ENCODE measurements at places on chromosomes 11 and 22. TPM values are rescaled to one million over a fixed set of nuclear protein-coding genes. Genes with fewer than 3 reads are reported as not detected.
A peak's percentile ranks its signal among the peaks of the same experiment; 100 is the strongest.

GRCh38 chr11:35182317-35182939 lies 43.5 kb downstream of the CD44 start:
- DNase-seq = no peak

DNA sequence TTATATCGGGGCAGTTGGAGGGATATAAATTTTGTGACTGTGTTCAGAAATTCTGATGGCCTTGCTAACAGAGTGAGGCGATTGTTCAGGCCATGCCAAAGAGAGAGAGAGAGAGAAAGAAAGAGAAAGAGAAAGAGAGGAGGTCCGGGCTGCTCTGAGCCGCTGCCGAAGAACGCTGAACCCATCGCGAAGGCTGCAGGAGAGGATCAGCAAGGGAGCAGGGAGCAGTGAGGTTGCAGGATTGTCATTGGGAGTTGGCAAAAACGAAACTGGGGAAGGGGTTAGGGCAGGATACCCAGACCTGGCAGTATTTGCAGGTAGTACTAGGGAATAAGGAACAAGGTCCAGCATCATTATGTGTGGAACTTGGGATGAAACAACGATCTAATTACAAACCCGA lies 537.1 kb downstream of the INSC start:
- no peak for DNase-seq

DNA sequence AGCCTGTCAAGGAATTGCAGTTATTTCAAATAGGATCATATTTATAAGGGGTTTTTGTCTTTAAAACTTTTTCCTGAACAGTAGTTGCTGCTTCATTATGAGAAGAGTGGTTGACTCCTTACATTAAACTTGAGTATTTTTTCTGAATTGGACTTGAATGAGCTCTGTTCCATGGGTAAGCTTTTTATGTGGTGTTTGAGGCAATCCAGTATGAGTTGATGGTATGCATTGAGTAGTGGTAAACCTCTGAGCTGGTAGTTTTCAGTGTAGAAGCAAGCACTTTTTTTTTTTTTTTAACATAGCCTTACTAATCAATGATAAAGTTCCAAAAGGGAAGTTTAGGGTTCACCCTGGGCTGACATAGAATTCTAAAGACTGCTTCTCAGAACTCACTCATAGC lies 3.4 kb downstream of the KMT2A start:
- no peak for DNase-seq

- peak; percentile 78 for DNase-seq
These were observed 79.1 kb upstream of the KCNQ1OT1 start for GRCh38 chr11:2778630-2779498.

The DAGLA gene
- 5.5 TPM for total RNA-seq

GRCh38 chr22:50481045-50481439 lies 301 bp upstream of the ADM2 start:
- no peak for DNase-seq

- no peak for DNase-seq
These were observed 14.9 kb downstream of the SCYL1 start for GRCh38 chr11:65539744-65540289.

DNA sequence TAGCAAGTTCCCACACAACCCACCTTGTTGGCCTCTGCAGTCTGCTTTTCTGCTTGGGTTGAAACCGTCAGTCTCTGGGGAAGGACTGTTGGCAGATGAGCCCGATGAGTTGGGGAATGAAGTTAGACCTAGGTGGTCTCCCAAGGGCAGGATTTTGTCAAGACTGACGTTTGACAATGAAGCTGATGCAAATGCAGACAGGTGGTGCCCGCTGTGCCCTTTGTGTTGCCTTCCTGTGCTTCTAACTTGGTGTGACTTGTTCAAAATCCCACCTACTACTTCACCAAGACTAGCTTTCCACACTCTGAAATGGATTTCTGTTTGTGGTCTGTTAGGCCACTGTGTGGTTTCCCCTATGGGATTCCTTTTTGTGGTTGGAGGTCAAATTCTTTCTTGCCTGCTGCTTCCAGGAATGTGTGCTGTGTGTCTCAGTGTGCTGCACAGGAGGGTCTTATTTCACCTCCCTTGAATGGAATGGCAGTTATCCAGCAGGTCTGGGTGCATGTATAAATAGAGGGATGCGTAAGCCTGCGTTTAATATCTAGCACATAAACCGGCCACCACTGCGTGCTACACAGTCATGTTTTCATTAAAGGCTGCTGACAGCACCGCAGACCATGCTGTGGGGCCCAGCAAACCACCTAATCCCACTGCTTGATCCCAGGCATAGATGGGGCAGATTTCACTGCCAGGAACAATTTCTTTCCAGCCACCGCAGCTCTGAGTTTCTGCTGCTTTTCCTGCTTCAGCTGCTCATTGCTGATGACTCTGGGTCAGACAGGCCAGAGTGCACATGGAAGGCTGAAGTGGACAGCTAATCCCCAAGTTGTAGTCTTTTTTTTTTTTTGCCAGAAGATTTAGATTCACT lies 44.8 kb downstream of the ADAMTS8 start:
- DNase-seq = no peak

The PHLDA2 gene
- not detected for total RNA-seq

GRCh38 chr22:43488031-43488866 lies 76.4 kb downstream of the MPPED1 start:
- DNase-seq = no peak

The BBOX1 gene
- total RNA-seq = 4.1 TPM

DNA sequence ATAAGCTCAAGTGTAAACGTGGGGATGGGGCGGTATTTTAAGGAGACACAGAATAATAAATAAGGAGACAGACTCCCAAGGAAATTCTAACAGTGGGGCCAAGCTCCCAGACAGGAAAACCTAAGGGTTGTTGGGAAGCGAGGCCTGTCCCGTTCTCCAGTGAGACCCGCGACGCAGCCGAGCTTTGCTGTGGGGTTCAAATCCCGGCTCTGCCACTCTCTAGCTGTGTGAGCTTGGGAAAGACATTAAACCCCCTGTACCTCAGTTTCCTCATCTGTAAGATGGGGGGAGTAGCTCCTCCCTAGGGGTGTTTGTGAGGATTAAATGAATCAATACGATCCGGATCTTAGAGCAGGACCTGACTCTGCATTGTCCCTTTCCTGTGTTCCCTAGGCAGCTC lies 106.8 kb downstream of the TRIM29 start:
- no peak for DNase-seq

- peak; percentile 74 for DNase-seq
These were observed 95.8 kb downstream of the SWAP70 start for GRCh38 chr11:9759519-9760192.

- DNase-seq = no peak
These were observed 343.2 kb downstream of the NTM start for GRCh38 chr11:131713529-131714134.

The CARD16 gene
- total RNA-seq = not detected

GRCh38 chr11:13227676-13228255 lies 49.8 kb upstream of the BMAL1 start:
- no peak for DNase-seq

The DGCR2 gene
- total RNA-seq = 68.0 TPM

GRCh38 chr11:33185756-33186155 lies 24.5 kb upstream of the CSTF3 start:
- no peak for DNase-seq

The CELSR1 gene
- total RNA-seq = 4.1 TPM

DNA sequence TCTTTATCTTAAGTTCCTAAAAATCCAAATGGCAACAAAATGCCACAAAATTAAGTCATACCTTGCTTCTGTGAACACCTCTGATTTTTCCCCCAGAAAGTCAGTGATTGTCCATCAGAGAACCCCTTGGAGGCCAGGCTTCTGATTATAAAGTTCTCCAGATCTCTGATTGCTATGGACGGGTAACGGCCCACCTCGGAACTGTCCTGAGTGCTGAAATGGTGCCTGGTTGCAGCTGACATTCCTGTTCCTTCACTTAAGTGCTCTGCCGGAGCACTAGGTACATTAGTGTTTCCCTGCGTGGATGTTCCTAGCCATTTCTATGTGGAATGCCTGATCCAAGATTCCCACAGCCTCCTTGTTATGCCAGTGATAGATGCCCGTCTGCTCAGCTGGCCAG lies 85.0 kb downstream of the CHST1 start:
- no peak for DNase-seq

DNA sequence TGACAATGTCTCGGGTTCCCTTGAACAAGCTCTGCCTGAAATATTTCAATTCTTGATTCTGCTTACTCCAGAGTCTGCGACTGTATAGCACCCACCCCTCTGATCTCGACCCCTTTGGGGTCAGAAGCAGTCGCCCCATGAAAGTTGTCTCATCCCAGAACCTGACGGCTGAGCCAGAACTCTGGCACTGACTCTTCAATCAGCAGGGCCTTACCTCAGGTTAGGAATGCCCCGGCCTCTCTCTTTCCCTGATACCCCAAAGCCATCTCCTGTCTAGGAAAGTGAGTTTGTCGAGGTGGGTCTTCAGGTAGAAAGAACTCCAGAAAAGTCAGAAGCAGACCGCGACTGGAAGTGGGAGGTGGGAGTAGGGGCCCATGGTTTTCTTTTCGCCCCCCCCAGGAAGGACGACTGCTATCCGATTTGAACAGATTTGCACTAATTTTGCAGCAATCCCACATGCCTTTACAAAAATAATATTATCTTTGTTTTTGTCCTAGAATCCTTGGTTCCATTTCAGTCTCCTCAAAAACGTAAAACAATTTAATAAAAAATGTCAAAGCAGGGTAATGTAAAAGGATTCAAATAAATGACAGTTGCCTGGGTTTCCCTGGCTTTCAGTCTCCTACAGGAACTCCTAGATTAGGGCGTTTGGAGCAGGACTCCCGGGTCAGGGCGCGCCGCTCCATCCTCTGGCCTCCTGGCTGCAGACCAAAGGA lies 898 bp upstream of the ROBO3 start:
- DNase-seq = no peak

The PDGFB gene
- total RNA-seq = 2.5 TPM

The CCDC81 gene
- total RNA-seq = 3.0 TPM

The OR8G1 gene
- total RNA-seq = not detected

The MUC5B gene
- total RNA-seq = not detected

DNA sequence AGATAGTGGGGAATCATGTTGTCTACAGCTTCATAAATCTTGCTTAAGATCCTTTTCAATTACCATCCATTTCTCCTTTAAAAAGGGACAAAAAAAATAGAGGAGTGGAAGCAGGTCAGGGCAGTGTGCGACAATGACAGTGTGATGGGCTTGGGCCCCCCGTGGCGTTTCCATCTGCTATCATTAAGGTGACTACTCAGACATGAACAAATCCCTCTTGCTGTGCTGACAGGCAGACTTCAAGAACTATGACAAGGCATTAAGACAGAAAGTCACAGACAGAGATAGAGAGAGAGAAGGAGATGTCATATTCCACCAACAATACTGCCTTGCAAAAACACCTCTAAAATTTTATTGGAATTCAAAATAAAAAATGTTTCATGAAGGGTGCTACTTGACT lies 263.2 kb downstream of the DCDC1 start:
- DNase-seq = no peak

DNA sequence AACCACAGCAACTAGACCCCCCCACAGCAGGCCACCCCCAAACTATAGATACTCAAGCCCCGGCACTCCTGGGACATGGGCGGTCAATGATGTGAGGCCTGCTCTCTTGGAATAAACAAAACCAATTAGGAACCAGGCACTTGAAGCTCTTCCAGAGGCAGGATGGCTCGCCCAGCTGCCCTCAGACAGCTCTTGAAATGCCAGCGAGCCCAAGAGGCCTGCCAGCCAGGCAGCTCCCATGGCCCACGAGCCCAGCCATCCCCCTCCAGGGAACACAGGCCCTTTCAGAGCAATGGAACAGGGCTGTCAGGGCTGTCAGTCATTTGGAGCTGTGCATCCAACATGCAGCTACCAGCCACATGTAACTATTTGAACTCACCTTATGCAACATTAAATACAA lies 34.0 kb upstream of the TFIP11 start:
- no peak for DNase-seq

The INS gene
- not detected for total RNA-seq

GRCh38 chr22:32531931-32532819 lies 57.6 kb downstream of the FBXO7 start:
- DNase-seq = no peak
